ENCODE measurements at places on chromosomes 4 and X. TPM values are rescaled to one million over a fixed set of nuclear protein-coding genes. Genes with fewer than 3 reads are reported as not detected.

Gene CCDC158
- not detected for total RNA-seq

Gene C4orf50
- total RNA-seq, result not detected

Gene TMEM150C
- 0.53 TPM for total RNA-seq

Gene SMARCA5
- 20.7 TPM for total RNA-seq

Gene BEND2
- total RNA-seq, result not detected

Gene MAGEA4
- not detected for total RNA-seq

Gene GABRE
- total RNA-seq, result 27.2 TPM

Gene MAGEC1
- total RNA-seq, result 0.15 TPM

Measured in A549 treated with ZK216348 at 1 μM for 4 hours (cell line).